ENCODE measurements at places on chromosomes 6 and 20. TPM values are rescaled to one million over a fixed set of nuclear protein-coding genes. Genes with fewer than 3 reads are reported as not detected.
A peak's percentile ranks its signal among the peaks of the same experiment; 100 is the strongest.

GRCh38 chr20:23362392-23363256, 642 bp downstream of the GZF1 start:
- DNase-seq = peak; percentile 35

- no peak for DNase-seq
Measured at GRCh38 chr6:77097940-77098339, 365.4 kb downstream of the HTR1B start.

- no peak for DNase-seq
Measured at GRCh38 chr6:151481786-151482185, 12.0 kb upstream of the CCDC170 start.

GRCh38 chr6:26351544-26351953, 13.4 kb upstream of the BTN3A2 start:
- no peak for DNase-seq

DNA sequence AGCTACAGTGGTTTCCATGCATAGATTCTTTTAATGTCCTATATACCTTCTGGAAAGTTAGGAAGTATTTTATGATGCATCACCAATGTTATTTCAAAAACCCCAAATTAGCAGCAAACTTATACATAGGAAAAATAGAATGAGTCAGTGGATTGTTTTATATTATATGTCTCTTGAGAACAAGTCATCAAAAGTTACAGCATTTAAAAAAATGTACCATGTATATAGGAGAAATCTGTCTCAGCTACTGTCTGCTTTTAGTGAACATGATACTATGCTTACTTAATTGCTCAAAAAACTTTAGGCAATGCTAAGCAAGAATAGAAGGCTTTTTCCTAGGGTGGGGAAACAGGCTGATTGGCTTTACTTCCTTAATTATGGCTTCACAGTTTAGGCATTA, 365.3 kb downstream of the SAMD5 start:
- DNase-seq = no peak

DNA sequence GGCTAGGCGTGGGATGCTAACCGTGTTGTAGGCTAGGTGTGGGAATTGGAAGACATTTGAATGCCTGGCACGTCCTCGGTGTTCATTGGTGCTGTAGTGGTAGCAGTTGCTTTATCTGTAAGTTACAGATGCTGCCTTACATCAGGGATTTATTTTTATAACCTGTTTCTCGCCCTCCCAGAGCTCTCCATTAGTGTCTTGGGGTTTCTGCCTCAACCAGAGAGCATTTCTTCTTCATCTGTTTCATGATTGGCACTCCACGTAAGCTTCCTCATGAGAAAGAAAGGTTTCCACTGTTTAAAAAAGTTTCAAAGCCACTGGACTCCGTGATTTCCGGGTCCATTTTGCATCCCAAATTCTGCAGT, 9.0 kb downstream of the IGF2R start:
- DNase-seq = no peak

- DNase-seq = peak; percentile 14
Measured at GRCh38 chr6:157946865-157947532, 34.7 kb upstream of the SYNJ2 start.

DNA sequence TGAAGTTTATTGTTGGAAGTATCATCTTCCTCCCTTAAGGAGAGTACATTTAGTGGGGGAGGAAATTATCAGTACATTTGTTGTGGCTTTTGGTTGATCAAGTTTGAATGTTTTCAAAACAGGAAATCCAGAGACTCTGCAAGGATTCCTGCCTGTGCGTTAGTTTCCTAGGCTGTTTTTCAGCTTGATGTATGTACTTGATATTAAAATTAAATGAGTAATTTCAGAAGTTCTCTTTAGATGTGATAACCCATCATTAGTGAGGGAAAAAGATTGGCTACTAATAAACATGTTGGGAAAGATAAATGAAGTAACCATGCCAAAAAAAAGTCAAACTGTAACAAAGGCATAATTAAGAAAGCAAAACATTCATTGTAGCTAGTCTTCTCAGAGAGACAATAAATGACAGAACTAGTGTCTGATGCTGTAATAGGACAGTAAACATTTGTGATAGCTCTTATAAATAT, 88.0 kb upstream of the TULP1 start:
- DNase-seq = no peak

GRCh38 chr20:51528263-51529027, 14.1 kb downstream of the NFATC2 start:
- DNase-seq = peak; percentile 34

- no peak for DNase-seq
Measured at GRCh38 chr6:124466949-124467348, 495.3 kb upstream of the RNF217 start.

DNA sequence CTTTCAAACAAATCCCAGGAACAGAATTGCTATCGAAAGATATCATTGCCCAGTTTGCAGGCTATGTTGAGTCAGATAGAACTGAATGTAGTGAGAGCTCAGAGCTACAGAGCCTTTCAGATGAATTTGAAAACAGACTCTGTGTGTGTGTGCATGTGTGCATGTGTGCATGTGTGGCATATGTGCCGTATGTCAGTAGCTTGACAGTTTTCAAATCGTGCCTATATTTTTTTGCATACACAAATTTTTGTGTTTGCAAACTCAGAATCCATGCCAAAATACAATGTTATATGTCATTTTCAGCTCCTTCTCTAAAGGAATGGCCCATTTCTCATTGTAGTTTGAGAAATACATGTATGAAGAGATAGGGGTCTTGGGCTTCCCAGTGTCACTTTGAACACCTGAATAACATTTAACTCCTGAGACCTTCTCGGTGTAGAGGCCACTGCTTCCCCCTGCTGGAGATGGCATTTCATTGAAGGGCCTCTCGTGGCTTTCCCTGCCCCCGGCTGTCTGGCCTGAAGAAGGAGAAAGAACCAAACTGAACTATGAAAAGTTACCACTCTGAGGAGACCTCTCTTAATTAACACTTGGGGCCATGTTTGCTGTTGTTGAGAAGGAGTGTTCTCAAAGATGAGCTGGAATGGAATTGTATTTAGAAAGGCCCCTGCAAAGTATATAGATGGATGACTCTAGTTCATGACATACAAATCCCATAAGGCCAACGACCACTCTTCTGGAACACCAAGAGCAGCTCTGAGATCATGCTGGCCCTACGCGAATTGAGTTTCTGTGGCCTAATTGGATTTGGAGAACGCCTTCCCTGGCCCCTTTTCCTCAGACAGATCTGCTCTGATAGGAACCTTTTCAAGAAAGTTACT, 58.7 kb downstream of the VAPB start:
- peak; percentile 16 for DNase-seq

DNA sequence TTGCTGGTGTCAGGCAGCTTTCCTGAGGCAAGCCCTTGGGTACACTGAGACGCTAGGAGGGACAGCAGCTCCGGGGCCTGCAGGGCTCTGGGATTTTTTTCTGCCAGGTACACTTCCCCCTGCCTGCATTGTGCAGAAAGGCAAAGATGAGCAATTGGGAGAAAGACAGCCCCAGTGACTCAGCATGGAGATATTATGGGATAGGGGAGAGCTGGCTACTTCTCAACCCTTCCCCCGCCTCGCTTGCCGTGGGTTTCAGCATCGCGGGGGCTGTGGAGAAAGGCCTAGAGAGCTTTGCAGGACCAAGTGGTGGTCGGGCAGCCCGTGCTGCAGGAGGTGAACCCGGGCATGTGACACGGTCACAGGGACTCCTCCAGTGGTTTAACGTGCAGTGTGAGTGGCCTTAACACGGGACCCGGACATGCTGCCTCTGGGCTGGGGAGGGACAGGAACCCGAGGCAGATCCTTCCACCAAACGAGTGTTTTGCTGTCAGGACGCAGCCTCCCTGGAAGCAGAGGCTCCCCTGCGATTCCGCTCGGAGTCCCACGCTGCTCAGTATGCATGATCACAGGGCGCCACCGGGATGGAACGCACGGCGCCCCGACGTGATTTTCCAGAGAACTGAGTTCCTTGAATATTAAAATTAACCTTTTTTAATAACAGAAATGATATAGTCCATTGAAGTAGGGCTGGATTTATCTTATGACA, 139.9 kb downstream of the CDH4 start:
- DNase-seq = no peak

- DNase-seq = no peak
Measured at GRCh38 chr6:116695401-116695800, 14.4 kb downstream of the KPNA5 start.

GRCh38 chr20:62149532-62150309, 6.2 kb downstream of the SS18L1 start:
- DNase-seq = no peak

DNA sequence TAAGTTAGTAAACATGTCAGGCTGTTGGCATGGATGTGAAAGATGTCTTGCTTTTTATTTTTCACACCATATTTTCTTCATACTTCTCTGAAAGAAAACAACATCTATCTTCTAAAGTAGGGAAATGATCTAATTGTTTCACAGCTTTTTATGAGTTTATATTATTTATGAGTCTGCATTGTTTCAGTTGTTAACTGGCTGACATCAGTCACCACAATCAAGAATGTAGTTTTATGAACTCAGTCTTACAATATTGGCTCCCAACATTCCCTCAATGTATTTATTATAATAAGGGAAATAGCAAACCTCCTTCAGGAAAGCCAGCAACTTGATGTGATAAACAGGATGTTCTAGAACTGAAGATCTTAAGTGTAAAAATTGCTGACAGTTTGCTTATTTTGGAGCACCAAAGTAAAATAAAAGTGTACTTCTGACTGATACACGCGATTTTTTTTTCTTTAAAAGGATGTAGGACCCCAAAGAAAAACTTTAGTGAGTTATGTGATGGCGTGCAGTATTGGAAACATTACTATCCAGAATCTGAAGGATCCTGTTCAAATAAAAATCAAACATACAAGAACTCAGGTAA, 106.0 kb downstream of the ADGRG6 start:
- DNase-seq = no peak

GRCh38 chr6:120354452-120355098, 979.7 kb downstream of the TBC1D32 start:
- DNase-seq = no peak

DNA sequence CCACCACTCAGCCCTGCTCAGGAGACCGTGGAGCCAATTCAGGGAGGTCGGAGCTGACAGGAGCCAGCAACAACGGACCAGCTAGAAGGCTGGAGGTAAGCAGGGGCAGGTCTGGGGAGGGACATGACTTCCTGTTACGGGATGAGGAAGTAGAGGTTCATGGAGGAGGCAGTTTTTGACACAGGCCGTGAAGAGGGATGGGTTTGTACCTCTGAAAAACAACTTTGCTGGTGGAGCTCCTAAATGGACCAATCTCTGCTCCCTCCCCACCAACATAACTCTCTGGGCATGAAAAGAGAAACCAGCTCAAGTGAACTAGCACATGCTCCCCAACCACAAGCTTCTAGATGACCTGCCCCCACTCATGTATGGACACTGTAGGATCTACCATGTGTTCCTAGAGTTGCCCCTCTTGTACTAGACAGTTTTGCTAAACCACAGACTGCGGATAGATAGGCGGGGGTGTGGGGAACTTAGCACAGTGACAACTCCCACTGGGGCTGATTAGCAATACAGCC, 31.4 kb downstream of the RALGAPA2 start:
- no peak for DNase-seq

GRCh38 chr6:3888153-3888957, 39.2 kb downstream of the FAM50B start:
- no peak for DNase-seq

GRCh38 chr6:449057-449430, 57.5 kb downstream of the IRF4 start:
- DNase-seq = no peak

DNA sequence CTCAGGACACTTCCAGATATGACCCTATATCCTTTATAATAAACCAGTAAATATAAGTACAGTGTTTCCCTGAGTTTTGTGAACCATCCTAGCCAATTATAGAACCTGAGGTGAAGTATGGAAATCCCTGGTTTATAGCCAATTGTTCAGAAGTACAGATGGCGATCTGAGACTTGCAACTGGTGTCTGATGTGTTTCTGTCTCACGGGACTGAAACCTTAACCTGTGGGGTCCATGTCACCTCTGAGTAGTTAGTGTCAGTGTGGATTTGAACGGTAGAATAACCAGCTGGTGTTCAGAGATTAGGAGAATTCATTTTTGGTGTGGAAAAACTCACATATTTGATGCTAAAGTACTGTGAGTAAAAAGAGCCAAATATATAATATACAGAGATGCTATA, 606.6 kb downstream of the MAFB start:
- no peak for DNase-seq

- no peak for DNase-seq
Measured at GRCh38 chr20:3911956-3912355, 22.8 kb downstream of the PANK2 start.

- DNase-seq = no peak
Measured at GRCh38 chr6:5213836-5214235, 46.9 kb downstream of the LYRM4 start.

GRCh38 chr6:107689951-107690642, 134.0 kb downstream of the SCML4 start:
- DNase-seq = no peak

- DNase-seq = no peak
Measured at GRCh38 chr20:24169256-24169655, 180.7 kb upstream of the GGTLC1 start.

- DNase-seq = no peak
Measured at GRCh38 chr6:111626441-111626840, 20.8 kb upstream of the TRAF3IP2 start.

- DNase-seq = no peak
Measured at GRCh38 chr6:157754351-157754750, 68.7 kb upstream of the SNX9 start.

DNA sequence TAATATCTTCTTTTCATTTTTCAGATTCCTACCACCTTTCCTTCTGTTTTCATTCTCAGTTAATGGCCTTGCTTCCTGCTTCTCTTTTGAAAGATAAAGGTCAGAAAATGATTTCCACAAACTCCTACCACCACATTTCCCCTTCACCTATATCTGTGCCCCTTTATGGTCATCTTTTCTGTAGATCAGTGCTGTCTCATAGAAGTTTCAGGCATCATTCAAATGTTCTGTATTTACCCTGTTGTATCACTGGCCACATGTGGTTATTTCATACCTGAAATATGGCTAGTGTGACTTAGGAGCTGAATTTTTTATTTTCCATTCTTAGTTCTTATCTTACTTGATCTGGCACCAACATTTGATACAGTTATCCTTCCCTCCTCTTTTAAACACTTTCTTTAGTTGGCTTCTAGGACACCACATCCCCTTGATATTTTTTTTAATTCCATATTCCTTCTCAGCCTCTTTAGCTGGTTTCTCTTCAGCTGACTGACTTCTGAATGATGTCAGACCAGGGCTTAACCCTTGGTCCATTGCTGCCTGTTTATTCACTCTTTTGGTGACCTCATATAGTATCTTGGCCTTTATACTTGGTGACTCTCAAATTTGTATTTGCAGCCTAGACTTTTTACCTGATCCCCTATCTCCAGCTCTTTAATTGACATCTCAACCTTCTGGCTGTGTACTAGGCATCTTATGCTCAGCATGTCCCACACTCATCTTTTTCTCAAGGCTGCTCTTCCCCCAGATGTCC, 81.0 kb downstream of the ATRN start:
- no peak for DNase-seq

GRCh38 chr20:33092361-33092760, 12.9 kb downstream of the BPIFB4 start:
- no peak for DNase-seq

Gene CGAS
- total RNA-seq = 49.3 TPM

Gene F13A1
- total RNA-seq = 0.42 TPM

Gene CYP39A1
- not detected for total RNA-seq

Gene TRDN
- total RNA-seq = not detected

Gene ZC2HC1B
- total RNA-seq = not detected

Gene PSORS1C2
- total RNA-seq = not detected

Gene CPXM1
- total RNA-seq = 0.46 TPM

Gene HLA-DRB1
- total RNA-seq = 26.1 TPM

Gene PKIB
- 0.26 TPM for total RNA-seq

Gene SLCO4A1
- 42.0 TPM for total RNA-seq

Gene UBD
- total RNA-seq = 2.6 TPM

Gene MYB
- 44.2 TPM for total RNA-seq

Gene COL21A1
- not detected for total RNA-seq

Gene TMEM151B
- total RNA-seq = not detected

Gene IRF4
- 703 TPM for total RNA-seq

Gene MSH5
- 39.8 TPM for total RNA-seq

Measured in CD8-positive, alpha-beta memory T cell (primary cell).